GM03348 (cell line): ENCODE measurements at places on chromosomes 5 and 9.
A peak's percentile ranks its signal among the peaks of the same experiment; 100 is the strongest.

GRCh38 chr9:78000221-78000620 lies 31.4 kb downstream of the GNAQ start:
- no peak for DNase-seq

- DNase-seq, result no peak
Observed at GRCh38 chr5:116527582-116527981, 47.0 kb downstream of the SEMA6A start.

DNA sequence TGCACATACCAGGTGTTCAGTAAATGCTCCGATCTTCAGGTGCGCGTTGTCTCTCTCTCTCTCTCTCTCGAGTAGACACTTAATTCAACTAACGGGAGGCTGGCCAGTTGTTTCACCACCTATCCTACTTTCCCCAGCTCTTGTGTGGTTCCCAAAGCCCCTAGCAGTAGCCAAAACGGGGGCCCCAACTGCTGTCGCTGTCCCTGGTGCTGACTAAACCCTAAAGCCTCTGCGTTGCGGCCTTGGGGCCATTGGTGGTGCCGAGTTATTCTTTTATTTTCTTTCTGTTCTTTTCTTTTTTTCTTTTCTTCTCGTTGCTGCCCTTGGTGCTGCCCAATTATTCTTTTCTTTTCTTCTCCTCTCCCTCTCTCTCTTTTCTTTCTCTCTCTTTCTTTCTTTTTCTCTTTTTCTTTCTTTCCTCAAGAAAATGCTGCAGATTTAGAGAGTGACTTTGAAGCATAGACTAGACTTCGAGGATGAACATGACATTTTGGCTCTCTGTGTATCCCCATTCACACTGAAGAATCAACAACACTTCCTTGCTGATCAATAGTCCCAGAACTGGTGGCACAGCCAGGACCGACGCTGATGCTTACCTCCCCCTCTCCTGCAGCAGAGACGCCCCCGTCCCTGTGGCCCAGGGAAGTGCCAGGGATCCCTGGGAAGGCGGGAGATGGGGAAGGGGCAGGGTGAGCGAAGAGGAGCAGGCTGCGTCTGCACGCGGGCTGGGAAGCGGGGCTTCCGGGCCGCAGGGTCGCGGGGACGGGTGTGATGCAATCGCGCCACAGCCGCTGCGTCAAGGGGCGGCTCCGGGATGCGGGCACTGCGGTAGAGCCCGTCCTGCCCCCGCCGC lies at the start of gene FBLL1:
FBLL1 (plus strand) TSS at position 785 of the 853 bp plus-strand sequence. CDS start 200 bp downstream, outside the sequence.
- DNase-seq, result peak; percentile 56

DNA sequence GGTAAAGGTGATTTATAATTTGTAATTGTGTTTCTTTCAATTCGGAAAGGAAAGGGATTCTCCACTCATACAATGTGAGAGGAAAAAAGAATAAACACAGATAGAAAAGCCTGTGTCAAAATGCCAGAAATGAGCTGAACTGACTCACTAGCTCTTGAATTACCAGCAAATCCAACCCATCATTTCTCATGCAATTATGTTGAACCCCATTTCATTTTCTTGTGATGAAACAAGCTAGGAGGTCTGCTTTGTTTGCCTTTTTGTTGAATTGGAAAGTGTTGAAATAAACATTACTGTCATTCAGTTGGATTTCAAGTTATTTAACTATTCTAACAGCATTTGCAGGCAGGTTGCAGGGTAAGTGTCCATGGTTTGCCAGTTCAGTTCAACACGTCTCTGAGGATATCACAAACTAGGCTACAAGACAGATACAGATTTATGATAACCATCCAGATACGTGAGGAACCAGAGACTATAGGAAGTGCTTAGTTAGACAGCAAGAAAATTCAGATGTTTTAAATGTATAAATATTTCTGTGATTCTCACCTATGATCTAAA lies 547.2 kb downstream of the MAT2B start:
- no peak for DNase-seq

DNA sequence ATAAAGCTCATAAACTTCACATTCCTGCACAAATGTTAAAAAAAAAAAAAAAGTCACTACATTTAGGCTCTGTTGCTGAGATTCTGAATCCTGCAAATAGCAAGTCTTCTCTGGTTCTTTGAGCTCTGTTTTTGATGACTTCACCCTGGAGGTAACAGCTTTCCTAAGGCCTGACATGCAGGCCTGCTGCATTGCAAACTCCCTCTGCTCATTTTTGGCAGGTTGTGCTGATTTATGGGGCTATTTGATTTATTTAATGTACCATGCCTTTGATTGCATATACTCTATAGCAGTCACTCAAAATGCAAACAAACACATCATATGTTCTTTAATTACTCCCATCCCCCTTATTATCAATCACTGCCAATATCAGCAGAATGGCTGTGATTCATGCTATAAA lies 416.1 kb upstream of the IZUMO3 start:
- DNase-seq, result no peak

DNA sequence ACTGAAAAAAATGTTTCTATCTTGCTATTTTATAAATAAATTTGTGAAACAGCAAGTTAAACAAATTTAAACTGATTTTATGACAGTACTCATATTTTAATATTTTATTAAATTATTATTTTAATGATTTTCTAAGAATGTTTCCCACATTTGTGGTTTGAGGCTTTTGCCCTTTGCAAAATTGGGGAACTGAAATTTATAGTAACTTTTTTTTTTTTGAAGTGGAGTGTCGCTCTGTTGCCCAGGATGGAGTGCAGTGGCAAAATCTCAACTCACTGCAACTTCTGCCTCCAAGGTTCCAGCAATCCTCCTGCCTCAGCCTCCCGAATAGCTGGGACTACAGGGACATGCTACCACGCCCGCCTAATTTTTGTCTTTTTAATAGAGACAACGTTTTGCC lies 7.2 kb upstream of the ADGRV1 start:
- no peak for DNase-seq

- no peak for DNase-seq
Observed at GRCh38 chr5:84816160-84816559, 431.5 kb upstream of the EDIL3 start.

GRCh38 chr5:181060924-181061323 lies 20.9 kb downstream of the BTNL9 start:
- no peak for DNase-seq

DNA sequence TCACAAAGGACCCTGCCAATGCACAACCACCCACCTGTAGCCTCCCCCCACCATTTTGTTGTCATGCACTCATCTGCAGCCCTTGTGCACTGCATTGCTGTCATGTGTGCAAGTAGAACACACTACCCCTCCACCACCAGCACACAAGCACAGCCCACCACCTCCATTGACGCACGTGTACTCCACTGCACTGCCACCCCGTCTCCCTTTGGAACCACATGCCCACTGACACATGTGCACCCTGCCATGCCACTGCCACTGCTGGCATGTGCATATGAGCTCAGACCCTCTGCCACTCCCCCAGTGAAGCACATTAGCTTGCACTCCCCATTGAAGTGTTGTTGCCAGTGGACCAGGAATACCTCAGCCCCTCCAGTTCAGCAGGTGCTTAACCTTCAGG lies 530.3 kb upstream of the ACO1 start:
- no peak for DNase-seq

- DNase-seq, result no peak
Observed at GRCh38 chr5:121533814-121534213, 317.9 kb upstream of the FTMT start.

GRCh38 chr9:134066913-134067851 lies 644 bp downstream of the BRD3 start:
- DNase-seq, result peak; percentile 66

- DNase-seq, result no peak
Observed at GRCh38 chr9:129100383-129101169, 10.0 kb downstream of the CRAT start.

- DNase-seq, result peak; percentile 31
Observed at GRCh38 chr5:78699552-78700153, 51.1 kb upstream of the LHFPL2 start.

DNA sequence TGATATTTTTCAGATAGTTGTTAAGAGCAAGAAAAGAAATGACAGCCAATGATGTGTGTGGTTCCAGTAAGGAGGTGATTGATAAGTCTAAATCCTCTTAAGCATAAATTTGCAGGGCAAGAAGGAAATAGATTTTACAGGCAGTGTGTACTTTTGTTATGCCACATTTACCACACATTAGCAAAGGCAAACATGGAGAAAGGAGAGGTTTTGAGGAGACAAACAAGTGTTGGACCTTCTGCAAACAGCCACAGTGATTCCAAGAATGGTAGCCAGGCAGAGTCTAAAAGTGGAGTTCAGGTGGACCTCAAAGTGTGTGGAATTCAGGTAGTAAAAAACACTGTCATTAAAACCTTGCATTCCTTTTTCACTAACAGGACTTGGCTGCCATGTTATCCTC lies 295.9 kb upstream of the ITGA1 start:
- DNase-seq, result no peak

DNA sequence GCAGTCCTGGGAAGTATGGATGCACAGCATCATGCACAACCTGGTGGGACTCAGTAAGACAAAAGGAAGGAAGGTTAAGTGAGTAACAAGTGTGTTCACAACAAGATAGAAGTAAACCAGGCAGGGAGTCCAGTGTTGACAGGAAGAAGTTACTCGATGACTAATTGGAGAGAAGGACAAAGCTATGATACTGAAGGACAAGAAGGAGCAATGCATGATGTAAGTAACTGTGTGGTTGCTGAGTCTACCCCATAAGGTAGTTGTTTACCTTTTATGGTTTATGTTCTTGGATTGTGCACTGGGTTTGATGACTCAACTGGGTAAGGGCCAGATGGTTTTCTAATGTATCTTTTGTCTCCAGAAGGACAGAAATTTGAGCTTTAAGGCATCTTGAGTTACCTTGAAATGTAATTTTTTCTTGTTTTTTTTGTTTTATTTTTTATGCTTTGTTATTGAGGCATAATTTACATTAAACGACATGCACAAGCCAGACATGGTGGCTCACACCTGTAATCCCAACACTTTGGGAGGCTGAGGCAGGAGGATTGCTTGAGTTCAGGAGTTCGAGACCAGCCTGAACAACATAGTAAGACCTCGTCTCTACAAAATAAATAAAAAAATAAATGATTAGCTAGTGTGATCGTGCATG lies 89.2 kb upstream of the CAST start:
- peak; percentile 78 for DNase-seq

DNA sequence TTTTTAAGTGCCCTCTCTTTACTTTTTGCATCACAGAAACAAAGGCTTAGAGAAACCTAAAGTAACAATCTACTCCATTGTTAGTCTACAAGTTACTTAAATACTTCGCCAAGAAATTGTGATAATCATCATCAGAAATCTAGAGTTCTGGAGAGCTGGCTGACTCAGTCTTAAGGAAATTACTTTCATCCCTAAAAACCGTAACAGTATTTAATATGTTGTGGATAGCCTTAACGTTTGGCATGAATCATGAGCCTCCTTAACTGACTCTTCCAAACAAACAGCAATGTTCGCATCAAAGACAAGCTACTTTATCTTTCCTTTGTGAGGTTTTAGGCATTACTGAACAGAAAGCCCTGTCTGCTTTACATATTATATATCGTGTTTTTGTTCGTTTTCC lies 128.7 kb downstream of the NIPBL start:
- peak; percentile 26 for DNase-seq

DNA sequence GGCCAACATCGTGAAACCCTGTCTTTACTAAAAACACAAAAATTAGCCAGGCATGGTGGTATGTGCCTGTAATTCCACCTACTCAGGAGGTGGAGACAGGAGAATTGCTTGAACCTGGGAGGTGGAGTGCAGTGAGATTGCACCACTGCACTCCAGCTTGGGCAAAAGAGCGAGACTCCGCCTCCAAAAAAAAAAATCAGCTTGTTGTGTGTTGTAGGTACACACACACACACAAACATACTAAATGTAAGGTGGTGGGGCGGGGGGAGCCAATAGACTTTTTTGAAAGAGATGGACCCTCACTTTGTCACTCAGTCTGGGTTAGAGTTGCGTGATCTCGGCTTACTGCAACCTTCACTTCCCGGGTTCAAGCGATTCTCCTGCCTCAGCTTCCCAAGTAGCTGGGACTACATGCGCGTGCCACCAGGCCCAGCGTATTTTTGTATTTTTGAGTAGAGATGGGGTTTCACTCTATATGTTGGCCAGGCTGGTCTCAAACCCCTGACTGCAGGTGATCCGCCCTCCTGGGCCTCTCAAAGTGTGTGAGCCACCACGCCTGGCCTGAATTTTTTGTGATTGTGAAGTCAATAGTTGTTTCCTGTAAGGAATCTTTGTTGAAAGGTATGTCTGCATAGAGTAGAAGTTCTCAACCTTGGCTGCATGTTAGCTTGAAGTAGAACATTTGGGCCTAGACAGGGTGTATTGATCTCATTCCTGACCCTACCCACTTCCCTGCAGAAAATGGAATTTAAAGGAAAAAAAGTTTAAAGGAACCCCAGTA lies 13.7 kb downstream of the NPM1 start:
- no peak for DNase-seq

- no peak for DNase-seq
Observed at GRCh38 chr9:134995792-134996120, 78.0 kb upstream of the FCN1 start.

GRCh38 chr5:149605998-149606724 lies 24.9 kb downstream of the ARHGEF37 start:
- DNase-seq, result peak; percentile 89

- DNase-seq, result no peak
Observed at GRCh38 chr9:122949696-122950095, 8.9 kb downstream of the RABGAP1 start.

- DNase-seq, result no peak
Observed at GRCh38 chr9:91891915-91892314, 58.1 kb downstream of the ROR2 start.

DNA sequence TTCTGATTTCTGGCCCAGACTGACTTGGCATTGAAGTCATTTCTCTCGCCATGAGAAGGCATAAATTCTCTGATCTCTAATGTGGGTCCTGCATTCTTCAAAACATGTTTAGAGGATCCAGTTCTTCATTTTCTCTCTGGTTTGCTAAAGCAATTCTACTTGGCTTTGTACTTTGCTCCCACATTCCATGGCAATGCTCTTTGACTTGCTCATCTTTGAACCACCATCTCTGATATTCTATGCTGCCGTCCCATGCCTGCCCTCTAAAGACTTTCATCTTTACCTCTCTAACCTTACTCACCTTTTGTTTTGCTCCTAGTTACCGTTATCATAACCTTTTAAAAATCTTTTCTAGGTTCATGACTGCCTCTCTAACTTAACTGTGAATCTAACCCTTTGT lies 366.9 kb downstream of the KIF4B start:
- DNase-seq, result no peak

- DNase-seq, result peak; percentile 44
Observed at GRCh38 chr9:116546711-116547581, 140.2 kb upstream of the TRIM32 start.

DNA sequence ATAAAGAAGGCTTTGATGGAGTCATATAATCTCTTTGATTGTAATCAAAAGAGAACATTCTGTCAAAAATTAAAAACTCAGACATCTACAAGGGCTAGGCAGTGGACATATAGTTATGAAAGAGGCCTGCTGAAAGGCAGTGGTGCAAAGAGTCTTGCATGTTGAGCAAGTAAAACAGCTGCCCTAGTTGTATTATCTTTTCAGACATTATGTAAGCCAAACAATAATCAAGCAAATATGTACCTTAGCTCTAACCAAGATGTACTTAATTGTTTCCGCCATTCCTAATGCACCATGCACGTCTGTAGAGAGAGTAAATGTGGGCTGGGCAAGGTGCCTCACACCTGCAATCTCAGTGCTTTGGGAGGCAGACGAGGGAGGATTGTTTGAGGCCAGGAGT lies 14.3 kb downstream of the GAPT start:
- DNase-seq, result no peak

GRCh38 chr9:83119873-83120272 lies 56.9 kb upstream of the RASEF start:
- no peak for DNase-seq
